ENCODE measurements at places on chromosomes 2 and 18. TPM values are rescaled to one million over a fixed set of nuclear protein-coding genes. Genes with fewer than 3 reads are reported as not detected.

PROKR1 gene
- total RNA-seq: not detected

INO80D gene
- total RNA-seq: 18.9 TPM

CD207 gene
- total RNA-seq: not detected

CCNYL1 gene
- total RNA-seq: 16.0 TPM

FBXO36 gene
- 4.8 TPM for total RNA-seq

DNA sequence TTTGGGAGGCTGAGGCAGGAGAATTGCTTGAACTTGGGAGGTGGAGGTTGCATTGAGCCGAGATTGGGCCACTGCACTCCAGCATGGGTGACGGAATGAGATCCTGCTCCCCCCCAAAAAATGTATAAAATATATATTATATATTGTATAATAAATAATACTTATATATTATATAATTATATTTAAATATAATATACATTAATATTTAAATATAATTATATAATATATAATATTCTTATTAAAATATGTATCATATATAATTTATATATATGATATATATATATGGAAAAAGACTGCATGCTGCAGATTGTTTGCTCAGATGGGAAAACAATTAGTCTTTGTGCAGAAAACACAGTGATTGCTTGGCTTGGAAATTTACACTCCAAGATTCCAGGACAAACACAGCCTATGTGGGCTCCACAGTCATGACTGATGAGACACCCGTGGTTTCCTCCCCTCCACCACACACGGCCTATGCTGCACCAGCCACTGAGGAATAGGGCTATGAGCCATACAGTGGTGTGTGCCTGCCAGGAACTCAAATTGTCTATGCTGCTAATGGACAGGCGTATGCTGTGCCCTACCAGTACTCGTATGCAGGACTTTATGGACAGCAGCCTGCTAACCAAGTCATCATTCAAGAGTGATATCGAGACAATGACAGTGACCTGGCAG is 30.0 kb downstream of the PMAIP1 start:
- no peak for DNase-seq

GRCh38 chr18:9995631-9996030 is 81.8 kb downstream of the VAPA start:
- DNase-seq: no peak

DNA sequence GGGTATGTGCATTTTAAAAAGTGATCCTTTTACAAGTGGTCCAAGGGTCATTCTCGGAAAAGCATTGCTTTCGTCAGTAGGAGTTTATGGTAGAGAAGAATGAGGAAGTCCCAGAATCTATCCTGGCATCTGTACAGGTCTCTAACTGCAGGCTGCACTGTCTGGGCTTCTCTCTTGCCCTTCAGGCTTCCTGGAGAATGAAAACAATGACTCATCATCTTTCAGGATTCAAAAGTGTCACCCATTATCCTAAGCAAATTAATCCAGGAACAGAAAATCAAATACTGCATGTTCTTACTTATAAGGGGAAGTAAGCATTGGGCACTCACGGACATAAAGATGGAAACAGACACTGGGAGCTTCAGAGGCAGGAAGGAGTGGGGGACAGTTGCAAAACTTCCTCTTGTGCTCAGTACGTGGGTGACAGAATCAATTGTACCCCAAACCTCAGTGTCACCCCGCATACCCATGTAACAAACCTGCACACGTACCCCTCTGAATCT is 60.2 kb upstream of the TXNDC2 start:
- no peak for DNase-seq

- DNase-seq: no peak
Observed at GRCh38 chr2:169775765-169776164, 22.9 kb upstream of the SSB start.

GRCh38 chr2:33494877-33495641 is 18.6 kb downstream of the RASGRP3 start:
- DNase-seq: no peak

GRCh38 chr2:59413751-59414570 is 1139.5 kb downstream of the BCL11A start:
- DNase-seq: no peak

DNA sequence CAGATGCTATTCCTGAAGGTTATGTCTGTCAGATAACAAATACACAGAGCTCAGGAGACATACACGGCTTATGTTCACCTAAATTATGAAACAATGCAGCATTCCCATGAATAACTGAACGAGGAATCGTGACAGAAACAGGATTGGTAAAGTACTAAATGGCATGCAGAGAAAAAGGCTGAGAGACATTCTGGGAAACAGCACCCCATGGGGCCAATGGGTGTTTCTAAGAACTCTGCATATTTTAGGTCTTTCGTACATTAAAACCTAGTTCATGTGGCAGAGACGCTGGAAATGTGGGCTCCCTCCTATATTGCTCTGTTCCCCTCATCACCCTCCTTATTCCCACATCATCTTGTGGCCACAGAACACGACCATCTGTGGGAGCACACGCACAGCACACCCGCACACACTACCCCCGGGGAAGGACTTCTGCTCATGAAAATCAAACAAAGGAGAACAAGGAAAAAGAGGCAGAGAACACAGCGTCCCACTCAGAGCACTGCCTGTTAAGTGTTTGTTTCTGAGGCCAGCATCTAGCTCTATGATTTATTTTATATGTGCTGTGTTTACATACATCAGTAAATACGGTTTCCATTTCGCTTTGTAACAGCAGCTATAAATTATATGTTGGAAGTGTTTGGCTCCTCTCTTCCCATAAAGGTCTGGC is 143.6 kb downstream of the AFF3 start:
- DNase-seq: no peak

GRCh38 chr2:20797096-20797495 is 25.8 kb downstream of the LDAH start:
- no peak for DNase-seq

DNA sequence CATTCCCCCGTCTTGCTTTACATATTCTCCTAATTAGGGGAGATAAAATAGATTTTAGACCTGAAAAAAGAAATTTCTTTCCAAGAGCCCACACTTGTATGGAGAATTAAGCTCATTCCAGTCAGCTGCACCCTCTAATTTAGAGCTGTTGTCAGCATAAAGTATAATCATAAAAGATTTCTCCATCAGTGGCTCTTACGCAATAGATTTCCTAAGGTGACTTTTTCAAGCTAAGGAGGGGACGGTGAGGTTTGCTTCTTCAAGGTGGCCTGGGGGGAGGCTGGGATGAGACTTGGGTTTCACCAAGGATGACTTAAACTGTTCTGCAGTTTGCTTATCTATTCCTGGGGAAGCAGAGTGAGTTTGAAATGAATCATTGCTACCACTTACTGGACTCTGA is 426.2 kb downstream of the NBAS start:
- no peak for DNase-seq

- no peak for DNase-seq
Observed at GRCh38 chr2:222930862-222931261, 70.0 kb downstream of the ACSL3 start.

- DNase-seq: no peak
Observed at GRCh38 chr2:174667250-174667860, 69.8 kb upstream of the WIPF1 start.
